ENCODE measurements at places on chromosomes 1 and 21.

GRCh38 chr1:154536570-154536969 is 21.9 kb downstream of the UBE2Q1 start:
- DNase-seq = no peak

DNA sequence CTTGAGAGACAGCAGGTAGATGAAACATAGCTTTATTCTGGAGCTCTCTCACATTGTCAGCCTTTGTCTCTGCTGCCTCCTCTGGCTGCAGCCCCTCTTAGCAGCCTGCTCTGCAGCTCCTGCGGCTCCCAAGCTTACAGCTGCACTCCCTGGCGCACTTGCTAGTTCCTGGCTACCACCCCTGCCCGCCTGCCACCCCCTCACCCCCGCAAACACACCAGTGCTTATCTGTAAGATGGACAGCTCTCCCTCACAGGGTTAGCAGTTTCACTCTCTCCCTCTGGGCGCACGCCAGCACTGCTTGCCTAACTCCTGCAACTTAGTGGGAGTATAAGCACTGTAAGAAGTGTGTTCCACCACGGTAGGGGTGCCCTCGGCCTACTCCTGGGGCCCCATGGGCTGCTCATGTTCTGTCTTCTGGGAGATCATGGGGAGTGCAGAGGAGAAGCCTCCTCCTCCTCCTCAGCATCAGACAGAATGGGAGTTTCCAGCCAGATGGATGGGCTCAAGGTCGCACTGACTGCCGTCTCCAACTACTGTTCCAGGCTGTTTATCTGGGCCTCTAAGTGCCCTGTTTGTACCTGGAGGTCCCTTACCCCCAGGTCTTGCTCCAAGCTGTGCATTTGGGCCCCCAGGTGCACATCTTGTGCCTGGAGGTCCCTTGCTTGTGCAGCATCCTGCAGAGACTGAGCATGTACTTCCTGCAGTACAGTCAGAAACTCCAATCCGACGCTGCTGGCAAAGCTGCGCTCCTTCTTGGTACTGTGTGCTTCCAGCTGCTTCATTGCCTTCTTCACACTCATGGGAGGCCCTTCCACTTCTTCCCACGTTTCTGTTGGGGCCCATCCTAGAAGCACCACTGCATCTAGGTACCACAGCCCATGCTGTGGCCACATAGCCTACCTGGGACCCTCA is 1388.1 kb downstream of the AMY1C start:
- DNase-seq = no peak

GRCh38 chr1:24708938-24709337 is 36.3 kb upstream of the CLIC4 start:
- no peak for DNase-seq

- DNase-seq = no peak
These were observed 36.0 kb upstream of the SLC35F3 start for GRCh38 chr1:233868461-233868860.

- peak; percentile 38 for DNase-seq
These were observed 180.3 kb upstream of the DMRTA2 start for GRCh38 chr1:50603274-50604271.

GRCh38 chr1:21184276-21184675 is 7.6 kb upstream of the EIF4G3 start:
- no peak for DNase-seq

DNA sequence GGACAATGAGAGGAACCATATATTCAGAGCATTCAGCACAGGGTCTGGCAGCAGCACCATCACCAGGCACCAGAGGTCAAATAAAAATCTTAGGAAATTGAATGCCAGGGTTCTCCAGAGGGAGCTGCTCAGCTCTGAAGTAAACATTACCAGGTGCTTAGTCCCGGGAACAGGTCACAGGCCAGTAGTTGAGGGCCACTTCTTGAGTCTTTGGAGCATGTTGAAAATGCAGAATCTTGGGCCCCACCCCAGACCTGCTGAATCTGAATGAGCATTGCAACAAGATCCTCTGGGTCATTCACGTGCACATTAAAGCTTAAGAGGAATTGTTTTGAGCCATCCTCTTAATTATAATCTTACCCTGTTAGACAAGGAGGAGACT is 33.8 kb downstream of the PHC2 start:
- no peak for DNase-seq

DNA sequence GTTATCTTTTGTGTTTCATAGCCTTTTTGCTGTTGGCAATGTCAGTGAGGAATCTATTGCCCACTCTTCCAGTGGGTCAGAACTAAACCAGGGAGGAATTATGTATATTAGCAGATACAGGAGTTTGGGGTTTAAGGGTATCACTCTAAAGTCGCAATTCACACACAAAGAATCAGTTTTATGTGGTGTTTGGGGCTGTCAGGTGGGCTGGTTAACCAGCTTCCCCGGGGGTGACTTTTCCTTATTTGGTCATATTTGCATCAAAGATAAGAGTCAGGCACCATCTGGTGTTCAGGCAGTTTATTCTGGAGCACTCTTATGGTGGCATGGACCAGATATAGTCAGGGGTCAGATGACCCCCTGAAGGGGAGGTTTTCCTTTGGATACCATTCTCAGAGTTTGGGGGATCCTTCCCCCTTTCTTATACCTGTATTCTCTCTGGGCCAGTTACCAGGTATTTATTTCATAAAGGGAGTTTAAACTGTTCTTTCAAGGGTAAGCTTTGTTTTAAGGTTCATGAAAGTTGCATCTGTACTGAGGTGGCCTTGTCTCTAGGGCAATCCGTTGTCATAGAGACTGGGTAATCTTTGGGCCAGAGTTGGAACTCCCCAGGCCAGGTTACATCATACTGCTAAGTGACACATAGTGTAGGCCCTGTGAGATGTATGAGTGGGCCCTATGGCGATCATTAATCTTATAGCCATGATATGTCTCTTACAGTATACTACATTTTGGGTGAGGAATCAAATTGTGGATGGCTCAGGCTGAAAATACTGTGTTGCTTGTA is 148.2 kb downstream of the RWDD3 start:
- DNase-seq = no peak

DNA sequence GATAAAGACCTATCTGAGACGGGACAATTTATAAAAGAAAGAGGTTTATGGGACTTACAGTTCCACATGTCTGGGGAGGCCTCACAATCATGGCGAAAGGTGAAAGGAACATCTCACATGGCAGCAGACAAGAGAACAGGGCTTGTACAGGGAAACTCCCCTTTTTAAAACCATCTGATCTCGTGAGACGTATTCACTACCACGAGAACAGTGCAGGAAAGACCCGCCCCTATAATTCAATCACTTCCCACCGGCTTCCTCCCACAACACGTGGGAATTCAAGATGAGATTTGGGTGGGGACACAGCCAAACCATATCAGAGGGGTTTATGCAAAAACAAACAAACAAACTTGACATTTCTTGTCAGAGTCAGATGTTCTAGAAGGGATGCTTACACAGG is 89.7 kb downstream of the PLPP3 start:
- no peak for DNase-seq

- DNase-seq = no peak
These were observed 43.8 kb downstream of the DDAH1 start for GRCh38 chr1:85421179-85421578.

- DNase-seq = no peak
These were observed 14.7 kb downstream of the MDM4 start for GRCh38 chr1:204530932-204531331.

- DNase-seq = no peak
These were observed 18.0 kb downstream of the PRDM16 start for GRCh38 chr1:3087049-3087448.

DNA sequence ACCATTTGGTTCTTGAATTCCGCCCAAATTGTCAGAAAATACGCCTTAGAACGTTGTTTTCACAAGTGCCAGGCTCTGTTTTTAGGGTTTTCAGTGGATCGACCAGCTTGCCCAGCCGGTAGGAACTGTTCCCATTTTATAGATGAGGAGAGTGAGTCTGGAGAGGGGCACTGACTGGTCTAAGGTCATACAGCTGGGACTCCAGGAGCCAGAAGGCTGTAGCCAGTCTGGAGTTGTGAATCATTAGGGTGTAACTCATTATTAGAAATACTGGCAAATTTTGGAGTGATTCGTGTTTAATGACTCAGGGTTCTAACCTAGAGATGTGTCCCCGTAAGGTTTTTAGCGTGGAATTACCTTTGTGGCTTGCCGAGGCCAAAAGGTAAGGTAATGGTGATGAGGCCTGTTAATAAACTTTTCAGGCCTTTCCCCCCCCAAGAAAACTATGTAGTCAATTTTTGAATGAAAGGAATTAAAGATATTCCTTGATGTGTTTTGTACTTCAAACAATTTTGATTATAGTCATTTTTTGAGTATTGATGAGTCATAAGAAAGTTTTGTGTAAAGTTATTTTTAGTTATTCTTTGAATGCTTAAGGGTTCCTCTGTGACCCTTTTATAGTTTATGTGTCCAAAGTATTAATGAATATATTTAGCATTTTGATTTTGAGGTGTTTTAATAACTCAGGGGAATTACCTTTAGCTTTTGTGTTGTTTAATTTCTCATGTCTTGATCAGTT is 2.1 kb downstream of the DYRK1A start:
- peak; percentile 39 for DNase-seq

DNA sequence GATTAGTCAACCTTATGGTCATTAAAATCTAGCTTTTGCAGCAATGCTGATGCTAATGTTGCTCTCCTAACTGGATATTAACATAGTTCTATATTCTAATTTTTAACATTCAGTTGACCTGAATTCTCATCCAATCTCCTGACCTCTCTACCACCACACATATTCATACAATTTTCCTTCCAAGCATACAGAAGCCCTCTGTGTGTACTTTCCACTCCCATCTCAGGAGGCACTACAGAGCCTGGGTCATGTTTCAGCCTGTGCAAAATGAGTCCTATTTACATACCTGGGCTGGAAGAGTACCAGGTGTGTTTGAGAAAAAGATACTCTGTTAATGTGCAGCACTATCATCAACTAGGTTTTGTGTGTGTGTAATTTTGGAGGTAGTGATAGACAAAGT is 486.3 kb downstream of the NEGR1 start:
- DNase-seq = no peak

DNA sequence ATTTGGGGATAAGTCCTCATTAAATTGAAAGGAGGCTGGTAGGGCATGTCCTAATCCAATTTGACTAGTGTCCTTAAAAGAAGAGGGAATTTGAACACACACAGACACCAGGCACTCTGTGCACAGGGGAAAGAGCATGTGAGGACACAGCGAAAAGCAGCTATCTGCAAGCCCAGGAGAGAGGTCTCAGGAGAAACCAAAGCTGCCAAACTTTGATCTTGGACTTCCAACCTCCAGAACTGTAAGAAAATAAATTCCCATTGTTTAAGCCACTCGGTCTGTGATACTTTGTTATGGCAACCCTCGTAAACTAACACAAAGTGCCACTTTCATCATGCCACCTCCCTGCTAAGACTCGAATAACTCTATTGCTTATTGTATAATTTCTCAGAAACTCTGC is 13.8 kb downstream of the PLA2G4A start:
- DNase-seq = no peak

DNA sequence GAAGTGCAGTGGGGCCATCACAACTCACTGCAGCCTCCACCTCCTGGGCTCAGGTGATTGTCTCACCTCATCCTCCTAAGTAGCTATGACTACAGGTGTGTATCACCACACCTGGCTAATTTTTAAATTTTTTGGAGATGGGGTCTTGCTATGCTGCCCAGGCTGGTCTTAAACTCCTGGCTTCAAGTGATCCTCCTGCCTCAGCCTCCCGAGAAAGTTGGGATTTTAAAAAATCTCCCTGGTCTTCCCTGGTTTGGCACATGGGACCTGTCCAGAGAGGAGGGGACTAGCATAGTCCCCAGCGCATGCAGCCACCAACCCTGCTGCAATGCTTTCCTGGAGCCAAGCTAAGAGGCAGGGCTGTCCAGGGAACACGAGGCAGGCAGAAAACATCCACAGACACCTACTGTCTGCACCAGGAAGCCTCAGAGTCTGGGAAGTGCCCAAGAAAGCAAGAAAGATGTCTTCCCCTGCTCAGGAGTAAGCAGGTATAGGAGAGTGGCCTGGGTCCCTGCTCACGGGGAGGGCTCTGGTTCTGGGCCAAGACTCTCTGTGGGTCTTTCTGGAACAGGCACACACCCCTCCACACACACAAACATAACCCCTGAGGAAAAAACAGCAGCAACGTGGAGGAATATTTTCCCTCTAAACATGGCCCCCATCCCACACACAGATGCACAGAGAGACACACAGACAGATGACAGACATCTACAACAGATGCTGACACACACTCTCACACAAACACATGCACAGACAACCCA is 30.8 kb downstream of the ECE1 start:
- no peak for DNase-seq

DNA sequence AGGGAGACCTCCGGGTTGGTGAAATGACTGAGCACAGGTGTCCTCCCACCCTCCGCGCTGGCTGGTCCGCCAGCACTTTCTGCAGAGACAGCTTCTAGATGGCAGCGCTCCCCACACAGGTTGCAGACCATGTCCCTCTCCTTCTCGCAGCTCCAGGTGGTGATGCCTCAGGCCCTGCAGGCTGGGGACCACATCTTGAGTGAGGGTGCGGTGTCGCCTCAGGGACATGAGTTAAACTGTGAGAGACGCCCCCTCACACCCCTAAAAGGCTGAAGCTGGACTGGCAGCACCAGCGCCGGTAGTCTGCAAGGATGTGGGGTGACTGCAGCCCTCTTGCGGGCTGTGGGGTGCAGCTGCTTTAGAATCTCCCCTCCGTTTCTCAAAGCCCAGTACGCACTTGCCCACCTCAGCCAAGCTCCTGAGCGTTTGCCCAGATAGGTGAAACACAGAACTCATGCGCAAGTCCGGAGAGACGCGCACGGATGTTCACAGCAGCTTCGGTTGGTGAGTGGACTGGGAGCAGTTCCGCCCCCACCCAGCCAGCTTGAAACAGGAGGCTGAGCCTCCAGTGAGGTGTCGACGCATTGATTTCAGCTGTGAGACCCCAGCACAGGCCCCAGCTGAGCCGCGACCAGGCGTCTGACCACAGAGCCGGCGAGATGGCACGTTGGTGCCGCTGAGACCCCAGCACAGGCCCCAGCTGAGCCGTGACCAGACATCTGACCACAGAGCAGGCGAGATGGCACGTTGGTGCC is 28.6 kb downstream of the COL6A1 start:
- no peak for DNase-seq

DNA sequence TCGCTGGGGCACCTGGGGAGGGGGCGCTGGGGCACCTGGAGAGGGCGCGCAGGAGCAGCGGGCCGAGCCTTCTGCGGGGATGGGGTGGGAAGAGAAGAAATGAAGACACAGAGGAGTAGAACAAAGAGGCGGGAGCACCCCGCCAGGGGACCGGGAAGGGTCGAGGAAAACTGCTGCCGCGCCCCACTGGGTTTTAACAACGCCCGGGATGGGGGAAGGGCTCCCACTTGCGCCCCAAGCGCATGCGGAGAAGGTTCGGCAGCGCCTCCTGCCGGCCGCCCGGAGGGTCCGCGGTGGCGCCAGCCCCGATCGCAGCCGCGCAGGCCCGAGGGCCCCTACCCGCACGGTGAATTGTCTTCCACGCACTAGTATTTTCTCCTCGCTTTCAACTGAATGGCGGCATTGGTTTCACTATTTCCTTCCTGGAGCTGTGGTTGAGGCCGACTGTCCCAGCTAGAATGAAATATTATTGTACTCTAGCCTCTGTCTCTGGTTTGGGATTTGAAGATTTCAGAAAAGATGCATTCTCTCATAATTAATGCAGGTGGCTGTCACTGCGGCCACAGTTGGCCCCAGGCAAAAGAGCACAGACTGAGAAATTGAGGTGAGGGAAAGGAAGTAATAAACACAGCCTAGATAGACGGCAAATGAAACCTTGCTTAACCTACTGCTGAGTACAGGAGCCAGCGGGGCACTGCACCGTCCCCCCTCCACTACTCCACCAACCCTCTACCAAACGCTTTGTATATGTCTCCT is 57.3 kb downstream of the MAB21L3 start:
- no peak for DNase-seq

GRCh38 chr1:212219679-212220463 is 65.3 kb upstream of the PPP2R5A start:
- DNase-seq = no peak

- DNase-seq = no peak
These were observed 10.5 kb downstream of the AIM2 start for GRCh38 chr1:159066108-159066507.
